CD14-positive monocyte (primary cell): ENCODE measurements at places on chromosomes 16 and 17.
A peak's percentile ranks its signal among the peaks of the same experiment; 100 is the strongest.

DNA sequence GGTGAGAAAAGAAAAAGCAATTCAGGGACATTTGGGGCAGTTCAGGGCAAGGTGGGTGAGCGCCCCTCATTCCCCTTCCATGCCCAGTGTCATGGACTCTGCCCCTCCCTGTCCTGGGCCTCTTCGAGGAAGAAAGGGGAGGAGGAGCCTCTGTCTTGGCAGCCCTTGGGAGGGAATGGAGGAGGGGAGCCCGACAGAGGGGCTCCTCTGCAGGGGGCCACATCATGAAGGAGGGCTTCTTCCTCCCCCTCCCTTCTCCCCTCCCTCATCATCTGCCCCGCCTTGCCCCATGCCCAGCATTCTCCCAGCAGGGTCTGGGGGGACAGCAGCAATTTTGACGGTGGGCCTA, 33.2 kb upstream of the TAC4 start:
- no peak for DNase-seq

DNA sequence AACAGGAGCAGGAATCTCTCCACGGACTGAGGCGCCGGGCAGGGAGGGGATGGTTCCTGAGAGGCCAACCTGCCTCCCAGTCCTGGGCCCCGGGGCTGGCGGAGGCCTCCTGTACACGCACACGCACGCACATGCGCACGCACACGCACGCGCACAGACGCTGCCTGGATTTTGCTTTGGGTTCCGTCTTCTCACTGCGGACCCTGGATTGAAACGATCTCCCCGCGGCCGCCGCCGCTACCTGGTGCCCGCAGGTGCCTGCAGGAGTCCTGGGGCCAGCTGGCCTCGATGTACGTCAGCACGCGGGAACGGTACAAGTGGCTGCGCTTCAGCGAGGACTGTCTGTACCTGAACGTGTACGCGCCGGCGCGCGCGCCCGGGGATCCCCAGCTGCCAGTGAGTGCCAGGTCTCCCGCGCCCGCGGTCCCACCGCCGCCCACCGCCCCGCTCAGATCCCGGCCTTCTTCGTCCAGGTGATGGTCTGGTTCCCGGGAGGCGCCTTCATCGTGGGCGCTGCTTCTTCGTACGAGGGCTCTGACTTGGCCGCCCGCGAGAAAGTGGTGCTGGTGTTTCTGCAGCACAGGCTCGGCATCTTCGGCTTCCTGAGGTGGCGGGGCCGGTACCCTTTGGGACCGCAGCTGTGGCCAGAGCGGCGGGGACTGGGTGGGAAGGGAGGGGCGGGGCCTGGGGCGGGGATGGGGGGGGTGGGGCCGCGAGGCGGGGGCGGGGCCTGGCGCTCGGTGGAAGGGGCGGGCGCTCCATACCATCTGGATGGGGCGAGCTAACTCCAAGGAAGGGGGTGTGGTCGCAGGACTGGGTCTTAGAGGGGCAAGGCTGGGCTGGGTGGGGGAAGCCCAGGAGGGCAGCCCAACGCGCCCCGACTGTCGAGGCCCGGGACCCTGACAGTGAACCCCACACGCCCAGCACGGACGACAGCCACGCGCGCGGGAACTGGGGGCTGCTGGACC, 12.3 kb downstream of the CES4A start:
- peak; percentile 39 for DNase-seq

- no peak for DNase-seq
Measured at GRCh38 chr16:55033225-55034156, 102.8 kb downstream of the IRX5 start.

DNA sequence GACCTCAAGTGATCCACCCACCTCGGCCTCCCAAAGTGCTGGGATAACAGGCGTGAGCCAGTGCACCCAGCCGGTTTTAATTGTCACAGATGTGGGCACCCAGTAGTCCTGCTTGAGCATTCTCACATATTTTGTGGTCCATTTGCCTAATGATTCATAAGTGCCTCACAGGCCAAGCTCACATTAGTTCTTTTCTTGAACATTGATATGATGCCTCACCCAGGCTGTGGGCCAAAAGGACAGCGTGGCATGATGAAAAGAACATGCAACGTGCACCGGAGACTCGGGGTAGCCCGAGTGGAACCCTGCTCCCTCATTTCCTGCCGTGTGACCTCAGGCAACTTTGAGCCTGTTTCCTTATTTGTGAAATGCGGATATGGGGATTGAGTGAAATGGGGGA, 181.9 kb downstream of the SNX29 start:
- no peak for DNase-seq

DNA sequence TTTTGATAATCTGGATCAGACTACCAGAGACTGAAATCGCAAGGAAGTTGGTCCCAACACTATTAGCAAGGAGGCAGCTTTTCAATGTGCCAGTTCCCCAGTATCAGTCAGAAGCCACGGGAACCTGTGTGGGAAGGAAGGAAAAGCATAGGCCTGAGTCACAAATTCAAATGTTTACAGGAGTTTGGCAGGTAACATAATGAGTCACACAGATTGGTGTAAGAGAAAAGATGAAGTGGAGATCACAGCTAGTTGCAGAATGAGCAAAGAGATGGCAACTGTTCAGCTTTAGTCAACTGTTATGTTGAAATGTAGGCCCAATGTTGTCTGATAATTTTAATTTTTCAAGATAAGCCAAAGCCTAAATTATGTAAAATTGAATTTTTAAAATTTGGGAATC, 28.1 kb upstream of the ITGA2B start:
- no peak for DNase-seq

DNA sequence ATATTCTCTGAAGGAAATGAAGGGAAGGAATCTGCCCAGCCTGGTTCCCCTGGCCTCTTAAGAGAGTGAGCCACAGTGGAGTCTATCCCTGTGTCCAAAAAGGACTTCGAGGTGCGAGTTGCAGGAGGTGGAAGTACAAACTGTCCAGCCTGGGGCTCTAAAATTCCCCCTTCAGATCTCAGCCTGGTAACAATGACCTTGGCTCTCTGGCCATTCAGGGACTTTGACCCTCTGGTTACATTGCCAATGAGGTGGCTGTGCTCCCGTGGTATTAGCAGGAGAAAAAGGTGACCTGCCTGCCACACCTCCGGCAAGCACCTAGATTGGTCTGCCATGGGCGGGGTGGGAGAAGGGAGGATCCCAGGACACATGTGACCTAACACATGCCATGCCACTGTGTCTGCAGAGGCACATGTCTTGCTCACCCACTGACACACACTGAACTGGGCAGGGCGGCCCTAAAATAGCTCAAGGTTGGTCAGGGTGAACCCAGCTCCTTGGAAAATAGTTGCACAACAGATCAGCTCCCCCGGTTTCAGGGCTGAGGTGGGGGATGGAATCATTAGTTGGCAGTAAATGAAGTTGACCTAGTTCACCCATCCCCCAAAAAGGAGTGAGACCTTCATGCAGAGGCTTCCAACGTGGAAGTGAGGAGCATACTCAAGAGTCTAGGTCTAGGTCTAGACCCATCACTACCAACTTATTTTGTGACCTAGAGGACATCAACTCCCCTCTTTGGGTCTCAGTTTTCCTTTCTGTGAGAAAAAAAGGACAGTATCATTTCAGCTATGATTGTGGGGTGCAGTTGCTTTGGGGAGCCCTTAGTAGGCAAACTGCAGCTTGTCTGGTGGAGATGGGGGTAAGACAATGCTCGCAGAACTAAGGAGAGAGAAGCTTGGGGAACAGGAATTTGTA, 2.2 kb downstream of the NR1D1 start:
- DNase-seq: peak; percentile 73

DNA sequence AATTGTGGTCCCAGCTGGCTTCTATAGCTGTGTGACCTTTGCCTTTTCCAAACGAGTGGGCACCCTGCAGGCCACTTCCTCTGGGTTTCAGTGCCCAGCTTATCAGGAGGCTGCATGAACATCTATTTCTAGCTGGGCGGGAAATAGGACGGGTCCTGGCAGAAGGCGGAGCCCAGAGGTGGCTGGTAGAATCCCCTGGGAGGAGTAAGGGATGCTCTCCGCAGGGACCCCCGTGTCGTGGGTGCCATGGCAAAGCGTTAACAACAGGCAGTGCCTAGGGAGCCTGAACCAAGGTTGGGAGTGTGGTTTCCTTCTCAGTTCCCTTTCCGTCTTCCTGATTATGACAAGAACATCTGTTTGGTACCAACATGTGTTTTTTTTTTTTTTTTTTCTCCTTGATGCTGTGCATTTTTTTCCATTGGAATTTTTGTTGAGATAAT, 58.2 kb downstream of the PLCG2 start:
- DNase-seq: no peak

GRCh38 chr17:58156839-58157803, 8.9 kb downstream of the OR4D1 start:
- DNase-seq: peak; percentile 25
